Fibroblast of skin of back (primary cell): ENCODE measurements at places on chromosomes 11 and 22.

GRCh38 chr22:20413217-20414058, 19.5 kb downstream of the ZNF74 start:
- DNase-seq, result no peak

DNA sequence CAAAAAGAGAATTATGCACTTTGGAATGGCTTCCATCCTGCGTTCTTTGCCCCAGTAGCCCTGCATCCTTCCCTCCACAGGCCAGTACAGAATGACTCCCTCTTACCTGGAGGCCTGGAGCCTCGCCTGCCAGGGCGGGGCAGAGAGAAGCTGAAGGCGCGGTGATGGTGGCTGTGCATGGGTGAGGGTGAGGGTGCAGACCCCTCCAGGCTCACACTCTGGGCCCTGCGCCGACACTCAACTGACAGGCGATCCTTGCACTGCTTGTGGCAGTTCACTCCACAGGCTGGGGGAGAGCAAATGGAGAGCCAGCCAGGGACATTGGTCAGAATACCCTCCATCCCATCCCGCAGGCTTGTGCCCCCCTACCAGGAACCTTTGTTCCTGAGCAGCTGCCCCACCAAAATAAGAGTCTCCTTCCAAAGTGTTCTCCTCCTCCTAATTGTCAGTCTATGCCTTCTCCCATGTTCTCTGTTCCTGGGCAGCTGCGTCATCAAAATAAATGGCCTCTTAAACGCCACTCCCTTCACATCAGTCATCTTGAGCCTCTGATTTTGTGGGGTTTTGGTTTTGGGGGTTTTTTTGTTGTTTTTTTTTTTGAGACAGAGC, 5.9 kb upstream of the NRXN2 start:
- DNase-seq, result no peak

GRCh38 chr11:11691296-11692151, 69.7 kb upstream of the GALNT18 start:
- DNase-seq, result no peak

GRCh38 chr22:21646608-21647590, 4.8 kb downstream of the SDF2L1 start:
- peak; percentile 74 for DNase-seq

- peak; percentile 75 for DNase-seq
These were observed 4.6 kb downstream of the HYLS1 start for GRCh38 chr11:125892071-125892470.

GRCh38 chr22:21791635-21792625, 56.3 kb upstream of the YPEL1 start:
- no peak for DNase-seq

GRCh38 chr11:44463751-44464150, 101.7 kb upstream of the CD82 start:
- DNase-seq, result no peak

DNA sequence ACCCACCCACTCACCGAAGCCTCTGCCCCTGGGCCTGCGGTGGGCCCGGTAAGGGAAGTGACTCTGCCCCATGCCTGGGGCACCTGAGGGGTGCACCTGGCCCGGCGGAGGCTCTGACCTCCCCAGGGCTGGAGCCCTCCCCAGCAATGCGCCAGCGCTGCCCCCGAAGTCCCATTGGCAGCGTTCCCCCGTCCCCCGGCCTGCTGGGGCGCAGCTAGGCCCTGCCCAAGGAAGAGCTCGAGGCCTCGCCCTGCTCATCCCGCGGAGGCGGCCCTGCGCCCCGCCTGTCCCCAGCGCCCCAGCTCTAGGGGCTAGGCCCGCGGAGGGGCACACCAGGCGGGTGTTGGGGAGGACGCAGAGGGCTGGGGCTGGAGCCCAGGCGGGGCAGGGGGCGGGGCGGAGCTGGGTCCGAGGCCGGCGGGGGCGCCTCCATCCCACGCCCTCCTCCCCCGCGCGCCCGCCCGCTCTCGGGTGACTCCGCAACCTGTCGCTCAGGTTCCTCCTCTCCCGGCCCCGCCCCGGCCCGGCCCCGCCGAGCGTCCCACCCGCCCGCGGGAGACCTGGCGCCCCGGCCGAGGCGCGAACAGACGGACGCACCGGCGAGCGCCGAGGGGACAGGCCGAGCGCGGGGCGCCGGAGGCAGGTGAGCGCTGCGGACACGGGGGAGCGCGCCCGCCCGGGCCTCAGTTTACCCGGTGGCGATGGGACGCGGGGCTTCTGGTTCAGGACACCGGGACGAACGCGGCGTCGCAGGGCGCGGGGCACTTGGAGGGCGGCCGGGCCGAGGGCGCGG, at the start of gene EPS8L2:
TSS of gene EPS8L2 (plus strand) at position 586 of the 793 bp plus-strand sequence. CDS start 3,177 bp downstream, outside the sequence.
- no peak for DNase-seq

GRCh38 chr22:20833225-20833665, 25.4 kb downstream of the PI4KA start:
- DNase-seq, result no peak

- DNase-seq, result no peak
These were observed 40.7 kb downstream of the MRE11 start for GRCh38 chr11:94452988-94453387.

DNA sequence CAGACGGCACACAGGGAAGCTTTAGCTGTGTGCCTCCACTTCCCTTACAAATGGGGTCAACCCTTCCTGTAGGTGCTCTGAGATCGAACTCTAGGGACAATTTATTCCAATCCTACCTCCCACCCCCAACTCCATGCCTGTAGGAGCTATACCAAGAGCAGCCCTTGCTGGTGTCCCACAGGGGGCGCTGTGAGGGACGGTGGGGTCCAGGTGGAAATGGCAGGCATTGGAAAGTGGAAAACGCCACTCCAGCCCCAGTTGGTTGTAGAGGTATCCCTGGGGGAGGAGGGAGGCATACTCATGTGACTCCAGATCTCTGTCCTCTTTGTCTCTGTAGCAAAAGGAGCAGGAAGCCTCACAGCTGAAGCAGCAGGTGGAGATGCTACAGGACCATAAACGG, 161.3 kb downstream of the MYO18B start:
- no peak for DNase-seq

DNA sequence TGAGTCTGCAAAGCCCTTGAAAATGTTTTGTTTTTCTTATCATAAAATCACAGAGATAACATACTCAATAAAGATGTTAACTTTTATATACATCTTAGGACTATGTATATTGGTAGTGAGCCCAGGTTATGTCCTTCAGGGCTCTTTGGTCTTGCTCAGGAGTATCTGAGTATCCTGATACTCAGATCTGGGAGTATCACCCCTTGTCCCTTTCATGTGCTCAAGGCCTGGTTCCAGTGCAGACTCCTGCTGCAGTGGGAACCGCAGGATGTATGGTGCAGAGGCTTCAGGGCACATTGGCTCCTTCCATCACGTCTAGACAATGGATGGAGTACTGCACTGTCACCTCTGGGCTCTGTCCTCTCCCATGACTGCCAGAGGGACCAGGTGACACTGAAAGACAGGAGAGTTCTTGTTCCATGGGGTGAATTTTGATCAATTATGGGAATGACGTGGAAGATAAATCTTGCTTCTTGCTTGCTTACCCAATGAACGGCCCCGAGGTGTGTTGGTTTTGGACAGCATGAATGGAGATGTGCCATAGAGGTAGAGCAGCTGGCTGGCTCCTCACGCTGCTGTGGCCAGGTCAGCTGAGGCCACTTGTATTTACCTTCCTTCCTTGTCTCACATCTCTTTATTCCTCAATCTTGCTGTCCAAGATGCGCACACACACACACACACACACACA, 215.5 kb downstream of the ARHGAP42 start:
- DNase-seq, result no peak

DNA sequence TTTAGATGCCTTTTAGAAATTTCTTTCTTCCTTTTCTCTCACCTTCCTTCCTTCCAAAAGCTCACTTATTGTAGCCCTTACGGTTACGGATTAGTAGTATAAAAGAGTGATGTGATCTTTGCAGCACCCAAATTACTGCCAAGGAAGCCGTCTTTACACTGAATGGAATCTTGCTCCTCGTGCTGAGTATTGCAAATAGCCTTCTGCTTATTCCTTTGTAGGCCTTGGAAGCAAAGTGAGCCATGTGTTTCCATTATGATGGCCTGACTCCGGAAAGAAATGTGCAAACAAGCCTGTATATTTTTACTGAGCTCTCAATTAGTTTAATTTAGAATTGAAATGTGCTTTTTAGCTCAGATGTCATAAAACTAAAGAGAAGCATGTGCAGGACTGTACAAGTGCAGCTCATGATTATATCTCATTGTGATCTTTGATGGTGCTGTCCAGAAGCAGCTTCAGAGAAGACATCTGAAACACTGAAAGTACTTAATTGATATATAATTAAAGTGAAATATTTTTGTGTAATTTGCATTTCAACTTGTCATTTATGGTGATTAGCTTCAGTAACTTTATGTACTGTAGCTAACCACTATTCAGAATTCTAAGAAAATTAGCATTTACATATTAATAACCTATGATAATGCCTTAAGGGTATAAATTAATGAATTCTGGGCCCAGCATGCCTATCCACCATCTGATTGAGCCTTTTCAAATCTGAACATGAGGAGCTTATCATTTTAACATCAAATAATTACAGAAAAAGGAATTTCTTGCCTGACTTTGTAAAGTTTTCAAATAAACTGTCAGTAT, 129.3 kb downstream of the GRIA4 start:
- DNase-seq, result no peak

- no peak for DNase-seq
These were observed 111.8 kb downstream of the CCDC81 start for GRCh38 chr11:86486261-86487030.

- DNase-seq, result no peak
These were observed 174.2 kb upstream of the SORL1-AS1 start for GRCh38 chr11:121626980-121627379.

DNA sequence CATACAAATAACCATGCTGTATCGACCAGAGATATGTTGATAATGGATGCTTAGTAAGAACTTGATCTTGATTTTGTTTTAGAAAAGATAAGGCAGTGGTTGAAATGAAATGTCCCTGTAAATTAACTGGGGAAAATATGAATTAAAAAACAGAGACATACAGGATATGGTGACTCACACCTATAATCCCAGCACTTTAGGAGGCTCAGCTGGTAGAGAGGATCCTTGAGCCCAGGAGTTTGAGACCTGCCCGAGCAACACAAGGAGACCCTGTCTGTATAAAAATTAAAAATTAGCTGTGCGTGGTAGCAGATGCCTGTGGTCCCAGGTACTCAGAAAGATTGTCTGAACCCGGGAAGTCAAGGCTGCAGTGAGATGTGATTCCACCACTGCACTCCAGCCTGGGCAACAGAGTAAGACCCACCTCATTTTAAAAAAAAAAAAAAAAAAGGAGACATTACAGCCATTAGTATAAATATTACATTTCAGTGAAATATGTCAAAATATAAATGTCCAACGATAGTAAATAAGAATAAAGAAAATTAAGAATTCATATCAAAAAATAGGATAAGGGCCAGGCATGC, 4.6 kb downstream of the PICALM start:
- DNase-seq, result peak; percentile 68

DNA sequence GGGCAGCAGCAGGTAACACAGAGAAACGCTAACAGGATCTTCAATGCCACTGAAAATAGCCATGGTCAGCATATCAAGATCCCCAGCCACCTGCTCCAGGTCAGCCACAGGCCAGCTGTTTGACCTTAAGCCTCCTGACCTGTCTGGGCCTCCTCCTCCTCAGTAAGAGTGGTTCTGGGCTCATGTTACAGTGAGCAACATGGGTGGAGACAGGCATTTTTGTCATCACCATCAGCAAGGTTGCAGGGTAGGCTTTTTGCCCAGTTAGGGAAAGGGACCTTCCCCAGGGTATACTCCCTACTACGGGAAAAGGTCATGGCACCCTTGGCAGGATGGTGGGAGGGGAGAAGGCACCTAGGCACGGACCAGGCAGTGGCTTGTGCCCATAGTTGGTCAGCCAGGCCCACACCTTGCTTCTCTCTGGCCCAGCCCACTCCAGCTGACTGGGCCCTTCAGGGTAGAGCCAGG, 131.8 kb upstream of the PARVA start:
- DNase-seq, result no peak

DNA sequence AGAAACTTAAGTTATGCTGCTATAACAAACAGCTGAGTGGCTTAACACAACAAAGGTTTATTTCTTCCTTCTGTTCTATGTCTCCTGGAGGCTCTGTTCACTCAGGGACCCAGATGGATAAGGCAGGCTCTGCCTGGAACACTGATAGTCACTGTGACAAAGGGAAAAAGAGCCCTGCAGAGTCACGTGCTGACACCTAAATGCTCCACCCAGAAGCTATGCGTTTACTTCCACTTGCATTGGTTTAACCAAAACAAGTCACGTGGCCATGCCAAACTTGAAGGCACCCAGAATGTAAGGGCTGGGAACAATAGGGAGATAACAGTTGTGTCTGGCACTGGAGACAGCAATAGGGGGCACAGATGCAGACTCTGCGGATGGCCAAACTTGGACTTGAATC, 3.4 kb upstream of the MS4A15 start:
- DNase-seq, result no peak

DNA sequence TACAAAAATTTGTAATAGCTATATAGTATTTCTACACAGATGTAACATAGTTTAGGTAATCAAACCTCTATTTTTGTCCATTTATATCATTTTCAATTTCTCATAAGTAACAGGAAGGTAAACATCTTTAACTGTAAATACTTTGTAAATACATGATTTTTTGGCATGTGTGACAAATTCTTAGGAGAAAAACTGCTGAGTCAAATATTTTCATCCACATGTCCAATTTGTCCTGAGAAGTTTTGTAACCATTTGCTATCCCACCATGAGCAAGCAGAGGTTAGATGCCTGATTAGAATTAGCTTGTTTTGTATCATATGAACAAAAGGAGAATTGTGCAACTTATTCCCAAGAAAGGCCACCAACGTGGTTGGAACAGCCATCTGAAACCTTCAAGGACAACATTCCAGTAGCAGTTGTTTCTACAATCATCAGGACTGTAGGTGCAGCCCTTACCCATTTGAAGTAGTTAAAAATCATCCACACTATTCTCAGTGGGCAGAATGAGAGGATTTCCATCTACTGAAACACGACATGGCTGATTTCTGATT, 139.6 kb upstream of the MPPED2 start:
- no peak for DNase-seq

- no peak for DNase-seq
These were observed 507.6 kb downstream of the SOX6 start for GRCh38 chr11:15848631-15849168.

- no peak for DNase-seq
These were observed 100.7 kb downstream of the FAR1 start for GRCh38 chr11:13769188-13769587.

- DNase-seq, result no peak
These were observed 48.7 kb downstream of the IGF2 start for GRCh38 chr11:2090172-2091111.

- DNase-seq, result peak; percentile 49
These were observed 4.7 kb downstream of the MPEG1 start for GRCh38 chr11:59207988-59208451.

GRCh38 chr22:33894036-33894435, 26.2 kb downstream of the LARGE1 start:
- DNase-seq, result no peak

DNA sequence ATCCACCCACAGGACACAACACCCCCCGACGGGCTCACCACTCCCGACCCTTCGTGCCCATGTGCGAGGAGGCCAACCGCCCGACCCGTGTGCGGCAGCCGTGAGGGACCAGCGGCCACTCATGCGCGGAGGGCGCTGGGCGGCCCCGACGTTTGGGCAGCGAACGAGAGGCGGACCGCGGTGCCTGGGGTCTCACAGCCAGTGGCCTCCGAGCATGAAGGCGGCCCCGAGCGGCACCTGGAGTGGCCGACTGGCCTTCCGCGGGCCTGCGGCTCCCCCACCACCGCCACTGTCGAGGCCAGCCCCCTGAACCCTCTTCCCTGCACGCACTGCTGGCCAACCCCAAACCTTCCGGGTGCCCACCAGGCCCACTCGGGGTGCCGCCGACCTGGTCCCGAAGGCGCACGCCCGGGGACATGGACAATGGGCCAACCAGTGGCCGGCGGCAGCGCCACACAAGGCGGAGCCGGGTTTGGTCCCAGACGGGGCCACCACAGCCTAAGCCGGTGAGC, 4274.9 kb upstream of the OR11H1 start:
- DNase-seq, result no peak
